Spinal cord (tissue), 10 donors: ENCODE measurements at places on chromosomes 1 and 21.

DNA sequence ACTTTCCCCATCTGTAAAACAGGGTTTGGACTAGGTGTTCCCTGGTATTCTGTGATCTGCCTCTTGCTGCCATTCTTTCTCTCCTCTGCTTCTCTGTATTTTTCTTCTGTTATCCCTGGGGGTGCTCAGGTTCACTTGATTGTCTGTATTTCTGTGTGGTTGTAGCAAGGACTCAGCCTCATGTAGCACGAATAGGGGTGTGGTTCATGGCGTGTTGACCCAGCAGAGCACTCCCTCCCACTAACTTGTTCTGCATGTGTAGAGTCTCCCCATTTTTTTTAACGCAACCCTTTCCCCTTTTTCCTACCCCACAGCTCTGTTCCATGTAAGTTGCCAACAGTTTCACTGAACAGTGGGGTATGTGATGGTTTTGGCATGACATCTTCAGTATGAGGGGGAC lies 1.2 kb upstream of the BNIPL start:
- DNase-seq: no peak

DNA sequence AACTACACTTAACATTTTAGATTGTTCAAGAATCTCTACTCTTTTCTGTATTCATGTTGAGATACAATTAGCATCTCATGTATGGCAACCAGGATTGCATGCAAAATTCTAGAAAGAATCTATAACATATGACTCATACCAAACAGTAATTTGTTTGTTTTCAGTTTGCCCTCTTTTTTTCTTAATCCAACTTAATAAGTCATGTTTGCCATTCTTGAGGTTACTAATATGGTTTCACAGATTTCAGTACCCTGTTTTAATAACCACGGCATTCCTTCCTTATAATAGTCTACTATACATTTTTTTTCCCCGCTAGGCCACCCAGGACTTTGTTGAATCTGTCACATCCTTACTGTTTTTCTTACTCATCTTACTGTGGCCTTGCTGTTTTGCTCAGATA lies 140.8 kb downstream of the FMN2 start:
- no peak for DNase-seq

GRCh38 chr1:46594063-46594462 lies 10.0 kb downstream of the MKNK1 start:
- no peak for DNase-seq

DNA sequence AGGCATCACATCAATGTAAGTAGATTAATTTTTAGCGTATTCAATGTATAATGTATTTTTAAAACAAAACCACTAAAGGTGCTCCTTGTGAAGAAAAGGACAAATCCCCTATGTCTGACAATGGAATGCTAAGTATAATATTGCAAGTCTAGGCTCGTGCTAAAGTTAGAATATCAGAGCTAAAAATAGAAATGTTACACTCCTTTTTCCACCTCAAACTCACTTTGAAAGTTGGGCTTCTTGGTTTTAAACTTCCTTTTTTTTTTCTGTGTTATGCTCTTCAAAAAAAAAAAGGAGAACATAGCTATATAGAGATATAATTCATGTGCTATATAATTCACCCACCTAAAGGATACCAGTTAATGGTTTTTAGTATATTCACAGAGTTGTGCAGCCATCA lies 3.6 kb upstream of the SERBP1 start:
- no peak for DNase-seq

DNA sequence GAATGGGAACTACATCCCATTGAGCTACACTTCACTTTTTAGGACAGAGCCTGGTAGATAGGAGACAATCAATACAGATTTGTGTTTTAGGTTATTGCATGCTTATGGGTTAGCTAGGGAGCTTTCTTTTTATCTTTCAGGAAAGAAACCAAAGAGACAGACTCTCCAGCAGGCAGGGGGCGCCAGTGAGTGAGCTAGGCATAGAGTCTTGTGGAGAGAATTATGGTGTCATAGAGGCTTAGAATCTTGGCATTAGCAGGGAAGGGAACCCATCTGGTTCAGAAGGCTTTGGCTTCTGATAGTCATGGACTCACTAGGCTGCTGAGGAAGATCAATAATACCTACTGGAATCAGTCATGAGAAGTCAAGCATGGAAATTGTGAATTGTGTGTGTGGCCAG lies at the start of gene SMCP:
SMCP (plus strand) TSS at position 281 of the 400 bp plus-strand sequence. CDS start 6,101 bp downstream, outside the sequence.
- no peak for DNase-seq

- DNase-seq: no peak
Observed at GRCh38 chr21:45892156-45892915, 89.2 kb upstream of the COL6A1 start.

- DNase-seq: no peak
Observed at GRCh38 chr1:94302497-94302896, 65.1 kb upstream of the ARHGAP29 start.

DNA sequence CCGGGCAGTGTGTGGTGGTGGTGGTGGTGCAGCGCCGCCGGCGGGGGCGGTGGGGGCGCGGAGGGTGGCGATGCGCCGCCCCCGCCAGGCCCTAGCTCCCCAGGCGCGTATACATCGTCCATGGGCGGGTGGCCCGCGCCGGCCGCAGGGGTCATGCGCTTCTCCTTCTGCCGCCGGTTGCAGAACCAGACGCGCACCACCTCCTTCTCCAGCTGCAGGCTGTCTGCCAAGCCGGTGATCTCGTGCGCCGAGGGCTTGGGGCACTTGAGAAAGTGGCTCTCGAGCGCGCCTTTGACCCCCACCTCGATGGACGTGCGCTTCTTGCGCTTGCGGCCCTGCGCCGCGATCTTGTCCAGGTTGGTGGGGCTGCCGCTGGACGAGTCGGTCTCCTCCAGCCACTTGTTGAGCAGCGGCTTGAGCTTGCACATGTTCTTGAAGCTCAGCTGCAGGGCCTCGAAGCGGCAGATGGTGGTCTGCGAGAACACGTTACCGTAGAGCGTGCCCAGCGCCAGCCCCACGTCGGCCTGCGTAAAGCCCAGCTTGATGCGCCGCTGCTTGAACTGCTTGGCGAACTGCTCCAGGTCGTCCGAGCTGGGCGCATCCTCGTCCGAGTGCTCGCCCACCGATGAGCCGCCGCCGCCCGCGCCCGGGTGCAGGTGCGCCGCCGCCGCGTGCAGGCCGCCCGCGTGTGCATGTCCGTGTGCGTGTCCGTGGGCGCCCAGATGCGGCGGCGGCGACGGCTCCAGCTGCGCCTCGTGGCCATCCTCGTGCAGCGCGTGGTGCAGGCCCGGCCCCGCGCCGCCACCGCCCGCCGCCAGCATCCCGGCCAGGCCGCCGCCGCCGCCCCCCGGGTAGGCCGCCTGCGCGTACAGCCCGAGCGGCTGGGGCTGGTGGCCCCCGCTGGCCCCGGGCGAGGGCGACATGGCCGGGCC lies 926 bp downstream of the POU3F1 start:
- DNase-seq: no peak

- DNase-seq: no peak
Observed at GRCh38 chr1:192660613-192661012, 24.7 kb downstream of the RGS13 start.

- DNase-seq: no peak
Observed at GRCh38 chr21:37153196-37153934, 80.3 kb downstream of the TTC3 start.

GRCh38 chr1:203150511-203151297 lies 23.2 kb downstream of the ADORA1 start:
- no peak for DNase-seq

DNA sequence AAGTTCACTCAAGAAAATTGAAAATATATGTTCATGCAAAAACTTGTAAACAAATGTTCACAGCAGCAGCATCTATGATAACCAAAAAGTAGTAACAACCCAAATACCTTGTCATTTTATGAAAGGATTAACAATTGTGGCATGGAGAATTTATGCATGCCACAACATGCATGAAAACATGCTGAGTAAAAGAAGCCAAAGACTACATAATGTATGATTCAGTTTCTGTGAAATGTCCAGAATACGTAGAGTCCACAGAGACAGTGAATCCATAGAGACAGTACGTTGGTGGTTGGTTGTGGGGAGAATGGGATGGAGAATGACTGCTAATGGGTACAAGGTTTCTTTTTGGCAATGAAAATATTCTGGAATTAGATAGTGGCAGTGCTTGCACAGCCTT lies 148.7 kb downstream of the MAST2 start:
- DNase-seq: no peak

DNA sequence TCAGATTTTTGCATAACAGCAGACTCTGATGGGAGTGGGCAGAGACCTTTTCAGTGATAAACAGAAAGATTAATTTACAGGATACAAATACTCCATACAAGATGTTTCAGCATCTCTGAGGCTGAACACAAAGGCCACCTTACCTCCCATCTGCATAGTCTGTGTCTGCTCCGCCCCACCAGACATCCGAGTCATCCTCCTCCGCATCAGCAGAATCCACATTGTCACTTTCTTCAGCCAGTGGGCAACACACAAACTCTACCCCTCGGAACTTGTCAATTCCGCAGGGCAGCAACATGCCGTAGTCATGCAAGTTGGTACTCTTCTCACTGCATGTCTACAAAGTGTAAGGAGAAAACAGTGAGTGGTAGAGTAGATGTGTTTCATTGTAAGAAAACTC lies 119.7 kb downstream of the APP start:
- DNase-seq: no peak

DNA sequence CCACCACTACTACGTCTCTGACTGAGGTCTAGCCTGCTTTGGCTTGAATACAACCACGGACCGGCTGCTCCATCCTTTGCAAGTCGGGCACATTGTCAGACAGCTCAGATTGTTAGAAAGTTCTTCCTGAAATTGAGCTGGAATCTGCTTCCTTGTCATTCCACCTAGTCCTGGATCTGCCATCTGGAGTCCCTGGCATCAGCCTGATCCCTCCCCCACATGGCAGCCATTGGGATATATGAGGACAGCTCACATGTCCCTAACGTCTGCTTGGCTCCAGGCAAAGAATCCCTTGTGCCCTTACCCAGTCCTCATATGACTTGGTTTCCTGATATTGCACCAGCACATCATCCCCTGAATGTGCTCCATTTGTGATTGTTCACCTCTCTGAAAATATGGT lies 56.3 kb upstream of the SYT6 start:
- DNase-seq: no peak

DNA sequence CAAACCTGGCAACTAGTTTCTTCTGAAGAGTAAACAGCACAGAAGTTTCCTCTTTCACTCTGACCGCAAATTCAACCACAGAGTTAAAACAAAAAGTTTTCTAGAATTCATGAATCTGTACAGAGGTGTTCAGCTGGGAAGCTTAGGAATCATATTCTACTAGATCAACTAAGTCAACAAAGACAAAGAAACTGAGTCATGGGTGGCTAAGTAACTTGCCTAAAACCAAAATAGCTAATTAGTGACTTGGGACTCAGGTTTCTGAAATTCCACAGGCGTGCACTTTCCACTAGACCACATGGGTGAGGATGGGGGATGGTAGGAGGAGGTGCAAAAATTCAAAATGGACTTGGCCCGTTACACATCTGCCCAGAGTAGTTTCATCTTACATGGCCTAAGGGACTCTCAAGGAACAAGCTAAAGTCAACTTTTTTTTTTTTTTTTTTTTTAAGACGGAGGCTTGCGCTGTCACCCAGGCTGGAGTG lies 25.8 kb downstream of the PTPN14 start:
- no peak for DNase-seq

- no peak for DNase-seq
Observed at GRCh38 chr1:33141216-33141615, 40.6 kb downstream of the TRIM62 start.

DNA sequence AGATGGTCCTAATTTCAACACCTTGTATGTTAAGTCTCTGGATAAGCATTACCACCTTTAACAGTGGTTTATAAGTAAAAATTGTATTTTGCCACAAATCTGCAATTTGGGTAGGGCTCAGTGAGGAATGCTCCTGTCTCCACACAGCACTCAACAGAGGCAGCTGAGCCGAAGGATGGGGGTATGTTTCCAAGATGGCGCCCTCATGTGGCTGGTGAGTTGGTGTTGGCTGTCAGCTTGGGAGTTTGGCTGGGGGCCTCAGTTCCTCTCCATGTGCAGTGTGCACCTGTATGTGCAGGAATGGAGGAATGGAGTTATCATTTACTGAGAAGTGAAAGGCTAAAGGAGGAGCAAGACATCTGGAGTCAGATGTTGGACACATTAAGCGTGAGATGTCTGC lies 136.8 kb downstream of the GABPA start:
- DNase-seq: no peak

- no peak for DNase-seq
Observed at GRCh38 chr1:95578462-95578861, 344.5 kb downstream of the RWDD3 start.

GRCh38 chr1:52633291-52633754 lies 355 bp downstream of the SHISAL2A start:
- no peak for DNase-seq

- no peak for DNase-seq
Observed at GRCh38 chr1:27176323-27176722, 21.4 kb upstream of the SLC9A1 start.

DNA sequence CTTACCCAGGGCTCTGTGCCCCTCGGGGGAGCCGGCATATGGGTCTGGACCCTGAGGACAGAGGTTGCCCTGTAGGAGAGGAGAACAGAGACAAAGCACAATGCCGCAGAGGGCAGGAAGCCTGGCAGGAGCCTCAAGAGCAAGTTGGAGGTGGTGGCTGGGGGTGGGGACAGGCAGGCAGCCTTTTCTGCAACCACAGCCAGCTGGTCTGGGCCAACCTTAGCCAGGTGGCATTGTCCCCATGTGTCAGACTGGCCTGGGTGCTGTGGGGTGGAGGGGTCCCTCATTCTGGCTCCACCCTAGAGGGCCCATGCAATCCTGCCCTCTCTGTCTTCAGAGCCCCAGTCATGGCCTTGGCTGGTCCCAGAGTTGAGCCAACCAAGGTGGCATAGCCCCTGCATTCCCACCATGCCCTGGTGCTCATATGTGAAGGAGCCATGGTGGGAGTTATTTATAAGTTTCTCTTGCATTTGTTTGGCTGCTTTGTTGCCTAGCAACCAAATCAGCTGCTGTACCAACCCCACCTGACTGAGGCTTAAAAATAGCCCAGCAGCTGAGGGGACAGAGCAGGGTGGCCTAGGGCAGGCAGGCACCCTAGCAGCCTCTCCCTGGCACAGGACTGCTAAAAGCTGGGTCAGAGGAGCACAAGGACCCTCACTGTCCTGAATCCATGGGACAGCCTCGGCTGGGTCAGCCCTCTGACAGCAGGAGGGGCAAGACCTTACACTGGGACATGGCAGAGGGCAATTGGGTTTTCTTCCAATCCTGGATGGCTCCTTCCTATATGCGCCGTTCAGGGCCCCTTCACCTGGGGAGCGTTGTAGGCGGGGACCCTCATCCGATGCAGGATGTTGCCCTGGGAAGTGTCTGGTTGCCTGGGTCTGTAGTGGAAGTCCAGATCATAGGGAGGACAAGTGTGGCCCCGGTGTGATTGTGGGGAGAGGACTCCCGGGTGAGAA lies 19.5 kb downstream of the MAP7D1 start:
- DNase-seq: no peak

GRCh38 chr1:1013105-1013921 lies at the start of gene ISG15:
ISG15 (plus strand) TSS chr1:1013497; CDS start chr1:1013574, 77 bp downstream.
- DNase-seq: no peak

- DNase-seq: no peak
Observed at GRCh38 chr1:37868466-37868865, 9.1 kb upstream of the MTF1 start.
